Left ventricle myocardium inferior (tissue), 1 donor: ENCODE measurements at places on chromosomes 6 and 20. TPM values are rescaled to one million over a fixed set of nuclear protein-coding genes. Genes with fewer than 3 reads are reported as not detected.

DNA sequence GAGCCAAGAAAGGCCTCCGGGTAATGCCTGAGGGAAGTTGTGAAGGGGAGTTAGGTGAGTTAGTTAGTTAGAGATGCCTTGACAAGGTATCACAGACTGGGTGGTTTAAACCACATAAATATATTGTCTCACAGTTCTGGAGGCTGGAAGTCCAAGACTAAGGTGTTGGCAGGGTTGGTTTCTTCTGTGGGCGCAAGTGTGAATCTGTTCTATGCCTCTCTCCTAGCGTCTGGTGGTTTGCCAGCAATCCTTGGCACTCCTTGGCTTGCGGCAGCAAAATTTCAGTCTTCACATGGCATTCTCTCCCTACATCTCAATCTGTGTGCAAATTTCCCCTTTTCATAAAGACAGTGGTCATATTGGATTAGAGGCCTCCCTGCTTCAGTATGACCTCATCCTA, 29.7 kb upstream of the RANBP9 start:
- DNase-seq: no peak

DNA sequence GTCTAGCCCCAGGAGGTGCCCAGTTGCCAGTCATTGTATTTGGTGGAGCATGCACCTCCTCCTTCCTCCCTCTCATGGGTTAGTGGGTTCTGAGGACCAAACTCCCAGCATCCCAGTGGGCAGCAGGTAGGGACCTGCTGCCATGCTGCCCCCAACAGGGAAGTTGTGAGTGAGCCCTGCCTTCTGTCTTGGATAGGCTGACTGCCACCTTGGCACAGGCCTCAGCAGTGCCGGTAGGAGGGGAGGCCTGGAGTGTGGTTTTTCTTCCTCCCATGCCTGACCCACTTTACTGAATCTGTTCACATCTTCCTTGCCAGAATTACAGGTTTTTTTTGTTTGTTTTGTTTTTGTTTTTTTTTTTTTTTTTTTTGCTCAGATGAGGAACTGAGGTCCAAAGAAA, 24.5 kb downstream of the PLCG1 start:
- DNase-seq: no peak

- DNase-seq: no peak
Measured at GRCh38 chr6:136608991-136609390, 58.8 kb upstream of the MAP7 start.

DNA sequence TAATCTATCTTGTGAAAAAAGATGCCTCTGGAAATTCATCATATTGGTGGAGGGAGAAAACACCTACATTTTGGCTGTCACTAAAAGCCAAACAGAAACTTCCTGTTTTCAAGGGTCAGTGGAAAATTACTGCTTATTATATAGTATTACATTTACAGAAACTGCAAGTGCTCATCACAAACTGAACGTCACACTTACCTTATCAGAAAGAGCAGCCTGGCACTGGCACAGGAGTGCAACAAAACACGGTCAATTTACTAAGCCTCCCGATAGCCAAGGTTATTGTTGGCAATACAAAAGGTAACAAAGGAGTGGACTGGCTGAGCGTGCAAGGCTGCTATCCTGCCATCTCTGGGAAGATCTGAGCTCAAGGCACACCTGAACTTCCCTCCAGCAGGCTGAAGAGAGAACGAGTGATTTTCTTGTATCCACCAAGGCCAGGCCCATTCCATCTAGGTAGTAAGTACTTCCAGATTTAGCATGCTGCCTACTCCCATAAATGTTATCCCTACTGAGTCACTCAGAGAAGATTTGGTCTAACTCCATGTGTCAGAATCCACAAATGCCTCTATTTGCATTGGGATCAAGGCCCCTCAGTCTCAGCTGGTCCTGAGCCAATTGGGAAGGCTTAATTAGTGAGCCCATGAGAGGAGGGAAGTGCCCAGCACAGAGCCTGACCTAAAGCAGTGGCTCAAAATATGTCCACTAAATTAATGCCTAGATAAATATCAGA, 399.8 kb downstream of the BTBD9 start:
- DNase-seq: no peak

- no peak for DNase-seq
Measured at GRCh38 chr6:4858194-4859015, 82.2 kb downstream of the CDYL start.

GRCh38 chr20:37494796-37495195, 26.3 kb upstream of the NNAT start:
- no peak for DNase-seq

DNA sequence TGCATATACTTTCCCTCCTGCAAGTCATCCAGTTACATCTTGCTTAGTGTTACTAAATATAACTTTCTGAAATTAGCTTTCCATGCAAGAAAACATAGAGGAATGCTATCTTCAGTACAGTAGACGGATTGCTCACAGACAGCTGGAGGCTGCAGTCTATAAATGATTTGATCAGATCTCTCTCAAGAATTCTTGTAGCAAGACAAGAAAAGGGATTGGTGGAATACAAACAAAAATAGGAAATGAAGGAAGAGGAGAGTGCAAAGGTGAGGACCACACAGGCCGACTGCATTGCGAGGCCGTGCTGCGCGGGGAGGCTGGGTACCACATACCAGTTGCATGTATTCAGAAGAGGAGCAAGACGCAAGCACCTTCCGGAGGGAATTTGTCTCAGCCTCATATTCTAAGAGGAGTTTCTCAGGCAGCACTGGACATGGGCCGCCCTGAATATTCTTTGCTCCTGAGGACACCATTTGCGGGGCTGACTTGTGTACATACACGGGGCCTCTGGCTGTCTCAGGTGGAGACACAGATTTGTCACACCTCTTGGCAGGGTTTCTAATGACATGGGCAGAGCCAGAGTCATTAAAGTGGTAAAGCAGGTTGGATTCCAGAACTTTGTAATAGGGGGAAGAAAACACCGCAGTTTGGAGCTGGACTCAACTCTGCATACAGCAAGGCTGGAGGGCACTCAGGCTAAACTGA, 22.7 kb upstream of the KIF25 start:
- DNase-seq: no peak

DNA sequence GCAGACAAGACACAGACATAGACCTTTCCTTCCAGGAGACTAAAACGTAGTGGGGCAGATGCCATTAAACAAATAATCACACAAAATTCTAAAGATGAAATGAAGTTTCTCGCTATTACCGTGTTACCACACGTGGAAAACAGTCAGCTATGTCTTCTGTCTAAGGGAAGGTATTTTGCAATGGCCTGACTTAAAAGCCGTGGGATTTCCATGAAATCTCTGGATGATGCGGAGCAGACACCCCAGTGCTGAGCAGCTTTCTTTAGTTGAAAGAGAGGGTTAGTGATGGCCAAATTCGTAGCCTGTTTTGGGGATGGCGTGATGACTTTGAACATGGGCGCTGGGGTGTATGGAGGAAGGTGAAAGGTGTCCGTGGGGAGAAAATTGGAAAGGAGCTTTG, 281.8 kb downstream of the NRN1 start:
- DNase-seq: no peak

DNA sequence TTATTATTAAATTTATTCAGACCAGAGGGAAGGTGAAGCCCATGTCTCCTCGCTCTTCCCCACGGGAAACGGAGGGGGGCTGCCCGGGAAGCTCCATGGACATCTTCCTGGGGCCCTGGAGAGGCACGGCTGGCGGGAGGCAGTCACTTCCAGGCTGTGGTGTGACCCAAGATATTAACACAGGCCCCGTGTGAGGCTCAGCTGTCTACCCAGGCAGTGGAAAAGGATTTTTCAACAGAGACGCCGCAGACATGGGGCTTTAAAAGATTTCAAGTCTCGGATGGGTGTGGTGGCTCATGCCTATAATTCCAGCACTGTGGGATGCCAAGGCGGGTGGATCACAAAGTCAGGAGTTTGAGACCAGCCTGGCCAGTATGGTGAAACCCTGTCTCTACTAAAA, 117.9 kb downstream of the ERMARD start:
- DNase-seq: no peak

- DNase-seq: no peak
Measured at GRCh38 chr6:41372832-41373626, 37.6 kb downstream of the NCR2 start.

DNA sequence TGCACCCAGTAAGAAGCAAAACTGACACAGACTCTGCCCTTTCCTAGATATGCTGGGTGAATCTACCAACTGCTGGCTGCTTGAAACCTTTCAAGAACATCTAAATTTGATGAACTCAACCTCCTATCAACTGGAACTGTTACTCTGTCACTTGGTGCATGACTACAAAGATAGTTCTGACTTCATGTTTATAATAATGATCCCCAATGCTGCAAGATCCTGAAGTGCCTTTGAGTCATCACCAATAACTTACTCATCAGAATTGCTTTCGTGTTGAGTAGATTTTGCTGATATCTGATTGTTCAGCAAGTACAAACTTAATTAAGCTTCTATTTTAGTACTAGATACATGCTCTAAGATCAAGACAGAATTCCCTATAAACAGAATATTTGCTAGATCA, 100.2 kb upstream of the ARMC2 start:
- no peak for DNase-seq

DNA sequence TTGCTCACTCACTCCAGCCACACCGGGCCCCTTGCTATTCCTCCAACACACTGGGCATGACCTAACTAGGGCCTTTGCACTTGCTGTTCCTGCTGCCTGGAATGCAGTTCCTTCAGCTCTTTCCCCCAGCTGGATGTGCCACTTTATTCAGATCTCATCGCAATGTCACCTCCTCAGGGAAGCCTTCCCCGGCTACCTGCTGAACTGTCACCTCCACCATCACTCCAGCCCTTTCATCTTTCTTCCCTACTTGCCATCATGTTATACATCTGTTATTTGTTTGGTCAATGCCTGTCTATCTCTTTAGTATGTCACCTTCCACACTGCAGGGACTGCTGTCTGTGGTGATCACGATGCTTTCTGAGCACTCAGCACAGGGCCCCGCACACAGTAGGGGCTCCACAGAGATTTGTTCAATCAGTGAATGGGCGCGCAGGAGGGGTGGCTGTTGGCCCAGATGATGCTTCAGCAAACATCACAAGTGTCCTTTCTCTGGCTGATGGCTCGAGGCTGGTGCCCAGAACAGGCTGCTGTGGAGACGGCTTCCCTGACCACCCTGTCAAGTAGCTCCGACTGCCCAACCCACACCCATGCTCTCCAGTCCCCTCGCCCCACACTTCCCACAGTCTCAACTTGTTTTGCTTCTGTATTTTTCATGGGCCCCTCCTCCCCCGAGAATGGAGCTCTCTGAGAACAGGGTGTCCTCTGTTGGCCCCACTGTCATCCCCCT, 31.8 kb downstream of the CEBPB start:
- no peak for DNase-seq

DNA sequence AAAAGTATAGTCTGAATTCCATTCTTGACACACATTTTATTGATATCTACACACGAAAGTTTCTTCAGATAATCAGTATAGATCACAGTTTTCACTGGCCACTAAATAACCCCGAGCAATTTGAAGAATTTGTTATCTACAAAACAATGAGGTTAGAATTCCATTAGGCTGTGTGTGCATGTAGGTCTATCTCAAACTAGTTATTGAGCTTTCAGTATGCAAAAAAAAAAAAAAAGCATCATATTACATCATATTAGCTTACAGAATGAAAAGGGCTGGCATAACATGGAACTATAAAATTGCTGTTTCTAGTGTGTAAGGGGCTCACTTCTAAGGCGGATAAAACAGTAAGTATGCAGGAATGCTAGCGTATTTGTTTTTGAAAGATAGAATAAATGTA, 59.5 kb upstream of the ADGRG6 start:
- no peak for DNase-seq

DNA sequence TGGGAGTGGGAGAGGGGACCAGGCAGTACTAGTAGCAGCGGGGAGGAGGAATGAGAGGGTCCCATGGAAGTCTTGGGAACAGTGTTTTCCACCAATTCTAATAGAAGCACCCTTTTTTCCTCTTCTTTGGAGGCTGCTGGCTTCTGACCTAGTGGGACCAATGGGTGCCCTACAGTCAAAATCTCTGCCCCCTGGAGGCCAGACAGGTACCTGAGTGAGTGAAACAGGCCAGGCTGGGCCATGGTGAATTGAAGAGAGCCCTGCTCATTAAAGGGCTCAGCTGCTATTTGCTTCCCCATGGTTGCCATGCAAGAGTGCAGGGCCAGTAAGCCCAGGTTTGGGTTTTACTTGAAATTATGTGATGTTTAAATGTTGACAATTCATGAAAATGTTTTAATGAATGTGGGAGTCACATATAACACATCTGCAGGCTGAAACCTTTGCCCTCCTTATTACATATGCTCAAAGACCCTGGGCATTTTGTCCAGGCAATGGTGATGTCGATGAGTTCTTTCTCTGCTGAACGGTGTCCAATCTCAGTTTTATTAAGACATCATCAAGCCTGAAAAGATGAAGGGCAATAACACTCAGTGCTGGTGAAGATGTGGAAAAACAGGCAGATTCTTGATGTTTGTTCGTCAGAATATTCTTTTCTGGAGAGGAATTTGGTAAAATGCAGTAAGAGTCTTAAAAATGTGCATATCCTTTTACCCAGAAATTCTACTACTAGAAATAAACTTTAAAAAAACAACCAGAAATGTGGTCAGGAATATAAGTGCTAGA, 42.3 kb upstream of the OCSTAMP start:
- no peak for DNase-seq

DNA sequence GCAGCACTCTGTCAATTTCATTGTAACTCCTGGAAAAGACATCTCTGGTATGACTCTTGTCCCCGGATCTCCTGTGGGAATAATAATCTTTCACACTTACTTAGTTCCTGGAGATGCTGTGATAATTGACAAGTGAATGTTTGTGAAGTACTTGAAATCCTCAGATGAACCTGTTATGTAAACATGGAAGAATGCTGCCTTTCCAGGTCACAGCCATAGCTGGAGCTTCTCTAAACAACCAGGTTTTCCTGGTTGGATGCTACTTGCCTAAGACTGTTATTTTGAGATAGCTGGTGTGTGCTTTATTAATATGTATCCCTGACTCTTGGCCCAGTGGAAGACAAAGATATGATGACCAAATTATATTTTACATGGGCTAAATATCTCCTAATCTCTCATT, 228.6 kb downstream of the KCNQ5 start:
- DNase-seq: no peak

- DNase-seq: no peak
Measured at GRCh38 chr6:107820338-107821261, 3.5 kb downstream of the SCML4 start.

The PREX1 gene
- total RNA-seq: 11.2 TPM

The RSPH3 gene
- total RNA-seq: 11.9 TPM

The SAPCD1 gene
- total RNA-seq: not detected

The NHLRC1 gene
- total RNA-seq: 1.1 TPM

The RIPPLY2 gene
- total RNA-seq: not detected

The TBXT gene
- not detected for total RNA-seq

The CAPN11 gene
- total RNA-seq: 0.25 TPM

The MEI4 gene
- 0.52 TPM for total RNA-seq

The GSTA3 gene
- total RNA-seq: not detected

The ARMC12 gene
- total RNA-seq: not detected

The LST1 gene
- 6.5 TPM for total RNA-seq

The LRRC1 gene
- total RNA-seq: 2.7 TPM

The PARD6B gene
- 3.4 TPM for total RNA-seq

The UNC5CL gene
- total RNA-seq: 0.27 TPM

The C6orf163 gene
- total RNA-seq: 1.6 TPM

The PSORS1C1 gene
- 4.7 TPM for total RNA-seq
